Placental pericyte (primary cell): ENCODE measurements at places on chromosomes 13 and 19. TPM values are rescaled to one million over a fixed set of nuclear protein-coding genes. Genes with fewer than 3 reads are reported as not detected.

Gene KLK14
- total RNA-seq = not detected in 2 replicates

Gene ZNF221
- 5.3 and 7.9 TPM in 2 replicates for total RNA-seq

Gene CFAP97D2
- total RNA-seq = not detected in 2 replicates

Gene ZNF723
- total RNA-seq = not detected in 2 replicates

Gene LMTK3
- total RNA-seq = 0.14 TPM in 1 of 2 replicates, not detected in the other

Gene SIGLEC7
- total RNA-seq = not detected in 2 replicates

Gene ADGRE3
- total RNA-seq = 0.14 TPM in 1 of 2 replicates, not detected in the other

Gene FXYD7
- not detected in 2 replicates for total RNA-seq

Gene ZNF560
- 2.8 and 4.4 TPM in 2 replicates for total RNA-seq

Gene RPS5
- 1,396 and 1,689 TPM in 2 replicates for total RNA-seq

Gene ERICH4
- total RNA-seq = not detected in 2 replicates

Gene LILRA1
- total RNA-seq = not detected in 2 replicates

Gene ZNF540
- total RNA-seq = 0.22 and 0.29 TPM in 2 replicates

Gene KLK6
- total RNA-seq = not detected in 2 replicates

Gene LYPD5
- total RNA-seq = under 0.01 TPM in 1 of 2 replicates, not detected in the other

Gene NRTN
- 0.22 TPM in 1 of 2 replicates, not detected in the other for total RNA-seq

Gene SYNGR4
- total RNA-seq = not detected in 2 replicates
